ACHN (cell line): ENCODE measurements at places on chromosomes 5 and 9.

- no peak for DNase-seq
Measured at GRCh38 chr9:70034271-70034711, 9.4 kb upstream of the MAMDC2 start.

DNA sequence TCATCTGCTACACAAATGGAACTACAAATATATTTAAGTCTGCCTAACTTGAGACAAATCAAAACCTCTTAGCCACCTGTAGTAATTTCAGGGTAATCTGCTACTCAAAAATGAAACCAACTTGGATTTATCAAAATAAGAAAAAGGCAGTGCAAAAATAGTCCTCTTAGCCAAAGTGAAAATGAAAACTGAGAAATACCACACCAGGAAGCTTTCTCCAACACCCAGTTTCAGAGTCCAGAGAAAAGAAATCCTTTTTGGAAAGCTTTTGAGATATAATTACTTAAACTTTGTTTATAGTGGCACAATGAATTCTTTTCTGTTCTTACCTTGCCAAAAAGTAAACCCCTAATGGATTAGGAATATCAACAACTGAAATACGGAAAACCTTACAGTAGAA lies 990.4 kb downstream of the EFNA5 start:
- no peak for DNase-seq

GRCh38 chr9:89923961-89924504 lies 319.2 kb downstream of the GADD45G start:
- DNase-seq, result no peak

- no peak for DNase-seq
Measured at GRCh38 chr9:128026255-128026772, 40.8 kb downstream of the NAIF1 start.

DNA sequence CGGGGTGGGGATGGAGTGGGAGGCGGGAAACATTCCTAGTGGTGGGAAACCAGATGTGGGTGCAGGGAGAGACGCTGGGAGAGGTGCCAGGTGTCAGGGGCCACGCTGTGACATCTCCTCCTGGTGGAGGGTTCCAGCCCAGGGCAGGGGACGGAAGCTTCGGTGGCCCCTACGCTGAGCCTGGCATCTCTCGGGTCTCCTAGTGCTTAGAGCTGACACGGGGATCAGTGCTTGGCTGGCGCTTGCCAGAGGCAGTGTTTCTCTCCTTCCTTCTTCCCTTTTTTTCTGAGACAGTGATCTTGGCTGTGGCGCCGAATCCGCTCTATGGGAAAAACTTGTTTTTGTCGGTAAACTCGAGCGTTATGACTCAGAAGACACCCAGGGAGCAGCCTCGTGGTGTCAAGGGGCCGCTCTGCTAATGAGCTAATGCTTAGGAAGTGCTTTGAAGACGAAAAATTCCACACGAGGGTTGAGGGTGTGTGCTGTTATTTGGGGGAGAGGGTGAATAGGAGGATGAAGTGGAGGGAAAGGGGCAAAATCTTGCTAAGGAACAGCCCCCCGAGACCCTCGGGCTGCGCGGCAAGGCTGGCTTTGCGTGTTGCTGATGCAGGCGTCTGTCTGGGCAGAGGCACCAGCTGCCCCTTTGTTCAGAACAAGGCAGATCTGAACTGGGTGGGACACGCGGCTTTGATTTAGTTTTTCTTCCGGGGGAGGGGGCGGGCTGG lies 20.4 kb upstream of the IER5L start:
- no peak for DNase-seq

DNA sequence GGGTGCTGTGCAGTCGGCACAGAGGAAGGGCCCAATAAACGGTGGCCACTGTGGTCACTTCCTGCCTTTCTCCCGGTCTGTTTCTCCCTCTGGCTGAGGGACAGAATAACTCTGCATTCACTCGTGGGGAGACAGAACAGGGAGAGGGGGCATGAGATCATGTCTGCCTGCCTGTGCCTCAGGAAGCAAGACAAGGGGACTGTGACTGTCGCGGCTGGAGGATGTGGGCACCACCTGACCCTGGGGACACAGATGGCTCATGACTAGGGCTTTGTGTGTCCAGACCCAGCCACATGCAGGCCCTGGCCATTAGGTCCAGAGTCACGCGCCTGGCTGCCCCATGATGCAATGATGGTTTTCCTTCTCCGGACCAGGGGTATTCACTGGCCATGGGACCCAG lies 5.8 kb downstream of the TRUB2 start:
- no peak for DNase-seq

DNA sequence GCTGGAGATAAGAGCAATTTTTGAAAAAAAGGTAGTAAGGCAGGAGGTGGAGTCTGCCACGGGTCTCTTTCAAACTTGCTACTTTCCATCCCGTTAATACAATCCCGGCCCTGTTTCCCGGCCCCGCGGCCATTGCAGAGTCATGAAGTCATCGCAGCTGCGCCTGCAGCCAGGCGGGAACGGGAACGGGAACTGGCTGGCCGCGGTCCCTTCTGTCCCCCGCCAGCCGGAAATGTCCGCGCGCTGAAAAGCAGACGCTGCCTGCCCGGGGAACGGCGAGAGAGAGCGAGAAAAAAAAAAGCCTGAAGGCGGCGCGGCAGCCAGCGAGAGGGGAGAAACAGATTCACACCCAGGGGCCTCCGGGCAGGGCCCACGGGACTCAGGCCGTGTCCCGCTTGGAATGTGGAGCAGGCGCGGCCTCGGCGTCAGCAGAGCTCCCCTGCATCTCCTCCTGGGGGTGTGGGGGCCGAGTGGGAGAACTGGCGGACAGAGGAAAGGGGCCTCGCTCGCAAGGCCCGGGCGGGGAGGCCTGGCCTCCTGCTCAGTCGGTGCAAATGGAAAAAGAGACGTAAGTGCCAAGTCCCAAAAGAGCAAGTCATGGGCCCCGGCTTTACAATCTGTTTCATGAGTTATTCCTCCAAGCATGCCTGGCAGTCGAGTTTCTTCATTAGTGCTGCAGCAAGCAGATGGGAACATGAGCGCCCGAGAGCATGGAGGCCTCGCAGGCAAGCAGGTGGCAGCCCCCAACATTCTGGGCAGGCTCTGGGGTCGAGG lies 201.2 kb upstream of the GAS1 start:
- DNase-seq, result peak; percentile 59

- no peak for DNase-seq
Measured at GRCh38 chr9:94740145-94740840, 13.8 kb downstream of the AOPEP start.

GRCh38 chr5:5419291-5420210 lies 2.9 kb upstream of the ICE1 start:
- peak; percentile 57 for DNase-seq

DNA sequence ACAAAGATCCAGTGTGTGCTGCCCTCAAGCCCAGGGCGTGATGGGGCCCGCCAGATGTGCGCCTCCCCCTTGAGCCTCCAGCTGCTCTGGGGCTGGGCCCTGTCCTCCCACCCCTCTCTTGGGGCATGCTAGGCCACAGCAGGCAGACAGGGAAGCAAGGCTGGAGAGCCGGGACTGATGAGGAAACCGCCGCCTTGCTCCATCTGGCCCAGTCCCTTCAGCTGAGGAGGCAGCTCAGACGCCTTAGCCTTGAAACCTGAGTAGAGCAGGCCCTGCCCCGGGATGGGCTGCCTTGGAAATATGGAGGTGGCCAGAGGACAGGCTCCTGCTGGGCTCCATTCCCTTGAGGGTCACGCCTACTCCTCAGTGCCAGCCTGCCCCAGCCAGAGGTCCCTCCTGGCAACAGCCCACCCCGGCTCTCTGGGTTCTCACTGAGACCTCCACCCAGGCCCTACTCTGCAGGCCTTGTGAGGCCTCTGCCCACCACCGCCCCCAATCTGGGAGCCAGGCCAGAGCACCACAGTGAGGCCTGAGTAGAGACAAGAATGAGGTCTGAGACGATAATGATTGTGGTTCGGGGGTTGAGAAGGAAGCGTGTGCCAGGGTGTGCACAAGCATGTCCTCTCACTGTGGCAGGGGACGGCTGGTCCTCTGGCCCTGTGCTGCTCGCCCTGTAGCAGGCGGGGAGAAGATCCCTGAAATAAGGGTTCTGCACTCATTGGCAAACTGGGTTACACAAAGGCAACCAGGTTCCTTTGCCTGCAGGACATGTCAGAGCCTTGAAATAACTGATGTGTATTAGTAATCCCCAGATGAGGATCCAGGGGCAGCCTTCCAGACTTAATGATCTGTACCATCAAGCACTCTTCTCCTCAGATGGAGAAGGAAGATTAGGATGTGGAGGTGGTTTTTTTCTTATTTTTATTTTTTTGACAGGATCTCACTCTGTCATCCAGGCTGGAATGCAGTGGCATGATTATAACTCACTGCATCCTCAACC lies 30.9 kb downstream of the CXXC5 start:
- DNase-seq, result no peak

DNA sequence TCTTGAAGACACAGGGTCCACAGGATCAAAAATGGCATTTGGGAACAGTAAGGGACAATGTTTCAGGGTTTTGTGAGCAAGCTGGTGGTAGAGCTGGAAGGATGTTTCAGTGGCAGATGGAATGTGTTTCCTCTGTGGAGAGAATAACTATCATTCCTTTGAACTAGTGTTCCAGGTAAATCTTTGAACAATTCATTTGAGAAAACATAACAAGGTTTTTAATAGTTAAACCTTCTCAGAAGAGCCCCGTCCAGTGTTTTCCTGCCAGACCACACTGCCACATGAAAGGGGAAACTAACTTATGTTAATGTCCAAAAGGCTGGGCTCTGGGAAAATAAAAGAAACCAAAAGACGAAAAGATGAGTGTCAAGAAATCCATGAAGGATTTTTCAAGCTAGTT lies 207.0 kb upstream of the ZNF462 start:
- peak; percentile 14 for DNase-seq

DNA sequence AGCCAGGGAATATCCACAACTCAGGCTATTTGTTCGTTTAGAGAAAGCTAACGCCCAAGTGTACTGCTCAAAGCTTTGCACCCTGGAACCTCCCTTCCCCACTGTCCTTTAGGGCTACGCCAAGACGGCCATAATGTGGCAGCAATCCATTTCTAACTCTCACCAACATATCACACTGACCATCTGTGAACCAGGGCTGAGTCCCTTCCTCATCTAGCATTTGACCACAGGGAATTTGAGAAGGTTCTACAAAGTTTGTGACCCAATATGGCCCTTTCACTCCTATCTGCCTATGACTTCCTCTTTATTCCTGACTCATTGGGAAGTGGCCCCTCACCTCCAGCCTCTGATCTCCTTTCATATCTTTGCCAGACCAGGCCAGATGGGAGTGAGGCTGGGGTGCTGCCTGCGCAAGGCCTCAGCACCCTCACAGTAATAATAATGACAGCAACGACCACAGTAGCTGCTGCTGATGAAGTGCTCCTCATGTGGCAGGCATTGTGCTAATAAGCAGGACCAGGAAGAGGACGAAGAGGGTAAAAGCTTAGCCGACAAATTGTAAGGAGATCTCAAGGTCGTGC lies 9.3 kb upstream of the ARAP3 start:
- no peak for DNase-seq

DNA sequence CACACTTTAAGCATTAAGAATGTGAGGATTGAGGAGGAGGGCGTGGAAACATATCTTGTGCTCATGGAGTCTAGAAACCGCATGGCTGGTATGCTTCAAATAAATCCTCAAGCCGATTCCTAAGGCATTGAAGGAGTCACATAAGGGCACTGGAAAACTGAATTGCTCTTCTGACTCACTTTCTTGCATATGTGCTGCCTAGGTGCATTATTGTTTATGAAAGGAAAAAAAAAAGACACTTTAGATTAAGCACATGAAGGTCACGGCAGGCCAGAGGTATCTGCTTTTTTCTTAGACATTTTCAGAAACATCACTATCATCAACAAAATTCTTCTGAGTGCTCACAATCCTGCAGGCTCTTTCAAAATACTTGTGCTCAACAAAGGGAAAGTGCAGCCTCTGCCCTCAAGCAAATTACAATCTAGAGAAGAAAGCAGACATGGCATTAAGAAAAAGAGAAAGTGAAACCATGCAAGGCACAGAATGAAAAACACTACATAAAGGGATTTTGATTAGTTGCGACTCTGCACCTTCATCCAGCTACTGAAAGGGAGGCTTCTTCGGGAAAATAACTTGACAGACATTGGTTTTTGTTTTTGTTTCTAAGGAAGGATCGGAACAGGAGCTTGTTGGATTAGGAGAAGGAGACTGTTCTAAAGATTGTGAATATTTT lies 2117.6 kb downstream of the MAT2B start:
- DNase-seq, result no peak

- DNase-seq, result no peak
Measured at GRCh38 chr9:75000835-75001234, 27.3 kb downstream of the CARNMT1 start.

DNA sequence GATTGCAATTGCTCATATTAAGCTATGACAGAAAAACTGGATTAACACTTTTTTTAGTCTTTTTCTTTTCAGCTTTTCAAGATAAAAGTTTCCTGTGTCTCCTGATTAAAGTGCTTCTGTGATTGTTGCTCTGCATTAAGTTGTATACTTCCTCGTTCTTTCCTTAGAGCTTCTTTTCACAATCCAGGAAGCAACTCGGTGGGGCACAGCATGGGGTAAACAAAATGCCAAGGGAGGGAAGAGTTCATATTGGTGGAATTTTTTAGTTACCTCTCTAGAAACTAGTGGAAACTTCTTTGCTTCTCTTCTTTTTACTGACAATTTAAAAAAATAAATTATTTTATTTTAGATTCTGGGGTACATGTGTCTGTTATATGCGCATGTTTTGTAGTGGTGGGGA lies 37.8 kb upstream of the ARRDC3 start:
- DNase-seq, result no peak

DNA sequence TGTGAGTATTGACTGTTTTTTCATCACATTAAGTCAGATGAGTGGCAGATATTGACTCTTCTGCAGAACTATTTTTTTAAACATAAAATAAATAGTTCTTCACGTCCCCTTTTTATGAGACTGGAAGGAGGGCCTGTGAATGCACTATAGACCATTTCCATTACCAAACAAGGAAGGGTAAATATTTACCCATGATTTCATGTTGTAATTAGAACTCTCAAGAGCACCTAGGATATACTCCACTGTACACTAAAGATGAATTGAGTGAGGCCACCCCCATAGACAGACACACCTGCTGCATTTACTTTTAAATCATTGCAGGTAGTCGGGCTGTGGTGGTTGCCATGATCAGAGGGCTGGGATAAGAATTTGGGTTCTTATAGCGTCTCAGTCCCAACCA lies 22.6 kb downstream of the SLC36A1 start:
- DNase-seq, result no peak

GRCh38 chr5:72752909-72753308 lies 63.6 kb upstream of the TNPO1 start:
- peak; percentile 1 for DNase-seq

GRCh38 chr9:108278341-108278740 lies 577.4 kb downstream of the ACTL7B start:
- DNase-seq, result no peak

DNA sequence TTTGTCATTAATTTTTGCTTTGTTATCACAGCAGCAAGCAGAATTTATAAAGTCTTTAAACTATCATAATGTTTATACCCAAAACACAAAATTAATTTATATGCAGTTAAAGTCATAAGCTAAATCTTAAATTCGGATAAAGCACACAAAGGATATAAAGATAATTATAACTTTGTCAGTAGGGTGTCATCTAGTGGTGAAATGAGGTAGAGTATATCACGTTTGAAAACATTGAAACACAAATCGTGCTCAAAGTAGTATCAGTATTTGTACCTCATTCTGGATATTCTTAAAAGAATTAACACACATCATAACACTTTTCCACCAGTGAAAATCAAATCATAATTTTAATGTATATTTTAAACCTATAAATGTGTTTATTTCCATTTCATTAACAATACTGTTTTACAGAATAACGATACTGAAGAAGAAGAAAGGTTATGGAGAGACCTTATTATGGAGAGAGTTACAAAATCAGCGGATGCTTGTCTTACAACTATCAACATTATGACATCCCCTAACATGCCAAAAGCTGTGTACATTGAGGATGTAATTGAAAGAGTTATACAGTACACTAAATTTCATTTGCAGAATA lies 129.5 kb downstream of the NIPBL start:
- DNase-seq, result peak; percentile 29

GRCh38 chr9:18489861-18490260 lies 15.9 kb downstream of the ADAMTSL1 start:
- no peak for DNase-seq
